Activated CD4-positive, alpha-beta T cell treated with anti-CD3 and anti-CD28 coated beads for 24 hours (primary cell): ENCODE measurements at places on chromosomes 13 and 19.

DNA sequence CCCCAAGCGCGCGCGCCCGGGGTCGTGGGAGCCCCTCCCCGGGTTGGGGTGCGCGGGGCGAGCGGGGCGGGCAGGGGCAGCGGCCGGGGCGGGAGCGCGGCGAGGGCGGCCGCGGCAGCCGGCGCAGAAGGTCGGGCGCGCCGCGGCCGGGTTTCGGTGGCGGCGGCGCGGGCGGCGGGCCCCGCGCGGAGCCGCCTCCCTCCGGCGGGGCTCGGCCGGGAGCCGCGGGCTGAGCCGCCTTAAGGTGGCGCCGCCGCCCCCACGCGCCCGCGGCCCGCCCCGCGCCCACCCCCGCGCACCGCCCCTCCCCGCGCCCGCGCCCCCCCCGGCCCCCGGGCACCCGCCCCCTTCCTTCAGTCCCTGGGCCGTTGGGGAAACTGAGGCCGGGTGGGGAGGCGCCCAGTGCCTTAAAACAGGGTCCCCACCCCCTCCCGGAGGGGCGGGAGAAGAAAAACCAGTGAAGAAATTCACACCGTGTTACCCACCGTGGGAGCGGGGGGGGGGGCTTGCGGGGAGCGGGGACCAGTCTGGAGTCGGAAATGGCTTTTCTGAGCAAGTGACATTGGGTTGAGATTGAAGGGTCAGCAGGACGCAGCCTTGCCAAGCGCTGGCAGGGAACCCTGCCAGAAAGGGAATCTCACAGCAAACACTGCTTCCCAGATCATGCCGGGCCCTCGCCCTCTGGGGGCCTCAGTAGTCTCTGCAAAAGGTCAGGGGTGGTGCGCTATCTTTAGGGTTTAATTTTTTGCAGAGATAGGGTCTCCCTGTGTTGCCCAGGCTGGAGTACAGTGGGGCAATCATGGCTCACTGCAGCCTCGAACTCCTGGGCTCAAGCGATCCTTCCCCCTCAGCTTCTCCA, at the start of gene TLE2:
Gene TLE2 (minus strand): TSS at position 216 of the 859 bp plus-strand sequence. CDS start 376 bp downstream, outside the sequence.
- no peak for DNase-seq

- DNase-seq: no peak
These were observed 177.0 kb upstream of the SLITRK6 start for GRCh38 chr13:85976242-85976641.

- DNase-seq: no peak
These were observed 1074.3 kb upstream of the PCDH9 start for GRCh38 chr13:68304286-68304893.

- no peak for DNase-seq
These were observed 1.2 kb upstream of the FBXL3 start for GRCh38 chr13:77028202-77028601.

DNA sequence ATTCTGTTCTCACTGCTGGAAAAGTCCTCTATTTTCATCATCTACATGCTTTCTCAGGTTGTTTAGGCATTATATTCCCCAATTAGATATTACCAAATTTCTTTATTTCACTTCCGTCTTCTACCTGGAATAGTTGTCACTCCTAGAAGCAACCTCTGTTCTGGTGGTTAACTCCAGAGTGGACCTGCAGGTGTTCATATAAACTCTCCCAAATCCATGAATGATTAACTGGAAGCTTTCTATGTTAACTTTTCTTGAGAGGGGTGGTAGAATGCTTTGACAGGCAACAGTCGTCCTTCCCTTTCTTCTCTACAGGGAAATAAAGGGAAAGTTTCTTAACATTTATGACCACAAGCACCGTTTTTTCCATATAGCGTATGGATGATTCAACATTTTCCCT, 48.4 kb upstream of the UFM1 start:
- no peak for DNase-seq
